ENCODE measurements at places on chromosomes 11 and 22.

- no peak for DNase-seq
Measured at GRCh38 chr11:131792243-131792642, 421.8 kb downstream of the NTM start.

GRCh38 chr11:46382646-46383403 lies 1.4 kb downstream of the MDK start:
- DNase-seq, result no peak

- no peak for DNase-seq
Measured at GRCh38 chr11:118488480-118489109, 38.7 kb upstream of the TTC36 start.

- no peak for DNase-seq
Measured at GRCh38 chr11:77140231-77140851, 12.3 kb downstream of the MYO7A start.

DNA sequence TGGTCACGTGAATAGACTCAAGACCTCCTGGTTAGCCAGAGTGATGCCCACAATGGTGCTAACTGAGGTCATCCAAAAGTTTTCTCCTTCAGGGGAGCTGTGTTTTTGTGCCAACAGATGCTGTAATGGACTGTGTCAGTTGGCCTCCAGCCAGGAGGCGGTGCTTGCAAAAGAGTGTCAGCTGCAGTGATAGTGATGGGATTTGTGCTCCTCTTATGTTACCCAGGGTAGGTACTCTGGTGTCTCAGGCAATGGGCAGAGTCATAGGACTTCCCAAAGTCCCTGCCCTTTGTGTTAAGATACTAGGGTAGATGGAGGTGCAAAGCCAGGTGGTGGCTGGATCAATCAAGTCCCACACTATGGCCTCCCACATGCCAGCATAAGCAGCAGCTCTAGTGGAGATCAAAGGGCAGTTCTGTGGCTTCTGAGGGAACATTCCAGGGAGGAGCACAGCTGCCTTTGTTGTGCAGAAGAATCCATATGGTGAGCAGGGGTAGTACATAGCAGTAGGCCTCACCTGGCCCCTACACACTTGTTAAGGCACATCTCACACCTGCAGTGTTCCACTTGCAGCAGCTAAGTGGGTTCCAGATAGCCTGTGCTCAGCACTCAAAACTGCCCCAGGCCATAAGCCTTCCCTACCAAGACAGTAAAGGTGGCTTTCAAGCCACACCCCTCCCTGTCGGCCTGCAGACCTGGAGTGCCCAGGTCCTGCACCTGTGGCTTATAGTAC lies 9.4 kb upstream of the FANCF start:
- DNase-seq, result no peak

- DNase-seq, result no peak
Measured at GRCh38 chr22:37781434-37782059, 26.2 kb upstream of the GCAT start.

- no peak for DNase-seq
Measured at GRCh38 chr11:115126515-115127208, 377.6 kb downstream of the CADM1 start.

- DNase-seq, result no peak
Measured at GRCh38 chr11:306645-307371, 808 bp upstream of the IFITM2 start.

- DNase-seq, result no peak
Measured at GRCh38 chr11:70437111-70437784, 38.9 kb downstream of the CTTN start.

- no peak for DNase-seq
Measured at GRCh38 chr11:72546866-72547265, 112.5 kb upstream of the CLPB start.

Measured in GOT3 (cell line).